ENCODE measurements at places on chromosomes 13 and 19.

GRCh38 chr13:106314417-106314816 lies 221.0 kb downstream of the EFNB2 start:
- DNase-seq, result no peak

- peak; percentile 14 for DNase-seq
These were observed 1.5 kb downstream of the ILF3 start for GRCh38 chr19:10655457-10656312.

GRCh38 chr13:81408647-81409046 lies 1067.7 kb upstream of the SPRY2 start:
- no peak for DNase-seq

DNA sequence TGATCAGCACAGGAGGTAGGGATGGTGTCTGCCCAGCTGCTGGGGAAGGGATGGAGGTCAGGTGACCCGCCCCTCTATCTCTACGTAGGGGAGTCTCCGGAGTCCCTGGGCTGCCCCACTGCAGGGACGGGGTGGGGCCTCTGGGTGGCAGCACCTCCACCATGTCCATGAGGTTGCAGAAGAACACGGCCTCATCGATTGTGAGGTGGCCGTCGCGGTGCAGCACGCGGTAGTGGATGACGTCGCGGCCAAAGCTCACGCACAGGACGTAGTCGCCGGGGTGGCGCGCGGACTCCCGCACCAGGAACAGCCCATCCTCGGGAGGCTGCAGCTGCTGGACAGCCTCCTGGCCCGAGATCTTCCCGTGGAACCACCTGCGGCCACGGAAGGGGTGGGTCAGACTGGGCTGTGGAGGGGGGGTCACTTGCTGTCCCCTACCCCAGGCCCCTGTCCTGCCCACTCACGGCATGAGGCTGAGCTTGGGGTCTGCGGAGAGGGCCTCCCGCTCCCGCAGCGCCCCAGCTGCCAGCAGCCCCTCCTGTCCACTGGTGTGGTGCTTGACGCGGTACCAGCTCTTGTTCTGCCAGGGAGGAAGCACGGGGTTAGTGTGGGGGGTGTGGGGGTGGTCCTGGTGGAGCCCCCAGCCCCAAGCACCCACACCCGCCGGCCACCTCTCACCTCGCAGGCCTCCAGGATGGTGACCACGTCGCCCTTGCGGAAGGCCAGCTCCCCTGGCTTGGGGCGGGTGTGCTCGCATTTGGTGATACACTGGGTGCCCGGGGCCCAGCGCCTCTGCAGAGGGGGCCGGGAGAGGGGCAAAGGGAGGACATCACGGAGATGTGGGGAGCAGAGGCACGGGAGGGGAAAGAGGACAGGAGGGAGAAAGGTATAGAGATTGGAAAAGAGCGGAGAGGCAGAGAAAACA lies 2.3 kb downstream of the MATK start:
- DNase-seq, result no peak

DNA sequence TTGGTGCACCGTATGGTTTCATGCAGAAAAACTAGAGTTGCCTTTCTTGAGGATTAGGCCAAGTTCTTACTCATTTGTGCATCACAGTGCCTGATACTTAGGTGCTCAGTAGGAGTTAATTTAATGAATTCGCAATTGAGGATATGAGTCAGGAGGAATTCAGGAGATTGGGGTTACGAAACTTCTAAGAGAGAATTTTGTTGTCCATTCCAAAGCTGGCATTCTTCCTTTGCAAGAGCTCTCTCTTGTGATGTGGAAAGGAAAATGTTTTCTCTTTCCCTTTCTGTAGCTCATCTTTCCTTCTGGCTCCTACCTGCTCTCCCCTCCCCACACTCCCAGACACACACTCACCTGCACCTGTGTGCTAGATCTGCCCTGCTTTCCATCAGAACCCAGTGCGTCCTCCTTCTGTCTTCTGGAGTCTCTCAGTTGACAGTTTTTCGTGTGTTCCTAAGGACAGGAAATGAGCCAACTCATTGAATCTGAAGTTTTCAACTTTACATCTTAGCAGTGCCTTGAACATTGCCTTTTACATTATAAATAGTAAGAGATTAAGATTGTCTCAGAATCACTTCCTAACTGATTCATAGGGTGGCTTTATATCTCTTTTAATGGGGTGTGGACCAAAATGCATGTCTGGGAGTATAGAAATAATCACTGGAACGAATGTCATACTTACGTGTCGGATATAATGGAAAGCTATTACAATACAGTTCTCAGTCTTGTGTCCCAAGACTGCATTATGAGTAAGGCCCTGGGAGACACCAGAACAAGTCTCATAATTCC lies 19.7 kb upstream of the ERCC5 start:
- no peak for DNase-seq

DNA sequence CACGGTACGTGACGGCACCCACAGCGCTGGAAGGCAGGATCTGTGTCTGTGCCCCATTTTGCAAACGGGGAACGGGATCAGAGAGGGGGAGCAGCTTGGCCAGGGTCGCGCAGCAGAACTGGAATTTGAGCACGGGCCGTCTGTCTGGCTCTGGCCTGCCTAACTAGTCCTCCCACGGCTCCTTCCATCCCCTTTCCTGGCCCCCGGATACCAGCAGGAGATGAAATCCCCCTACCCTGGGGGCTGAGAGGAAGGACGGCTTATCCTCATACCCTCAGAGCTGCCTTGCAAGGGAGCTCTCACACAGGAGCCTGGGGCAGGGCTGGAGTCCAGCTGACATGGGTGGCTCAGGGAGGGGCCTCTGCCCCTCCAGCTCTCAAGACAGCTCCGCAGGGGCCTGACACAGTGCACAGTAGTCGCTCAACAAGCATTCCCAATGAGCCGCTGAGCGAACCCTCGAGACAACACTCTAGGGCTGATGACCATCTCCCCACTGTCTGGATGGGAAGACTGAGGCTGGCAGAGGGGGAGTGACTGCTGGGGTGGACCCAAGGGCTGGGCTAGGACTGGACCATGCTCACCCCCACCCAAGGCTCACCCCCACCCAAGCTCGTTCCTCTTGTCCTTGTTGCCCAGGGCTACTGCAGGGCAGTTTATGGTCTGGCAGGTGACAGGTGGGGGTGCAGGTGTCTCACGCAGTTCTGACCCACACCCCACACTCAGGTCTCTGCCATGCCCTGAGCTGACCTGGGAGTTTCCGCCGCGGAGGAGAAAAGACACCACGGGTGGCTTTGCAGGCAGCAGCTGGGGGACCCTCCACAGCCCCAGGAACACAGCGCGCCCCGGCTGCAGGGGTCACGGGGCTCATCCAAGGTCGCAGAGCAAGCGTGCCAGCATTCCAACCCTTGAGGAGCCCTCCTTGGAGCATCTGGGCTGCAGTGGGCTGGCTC lies 4.0 kb downstream of the ZBTB7A start:
- no peak for DNase-seq

GRCh38 chr13:107450931-107451330 lies 764.4 kb downstream of the LIG4 start:
- no peak for DNase-seq

GRCh38 chr13:21594715-21595545 lies 9.0 kb downstream of the MICU2 start:
- no peak for DNase-seq

GRCh38 chr13:34307607-34308006 lies 489.7 kb downstream of the RFC3 start:
- no peak for DNase-seq

- DNase-seq, result peak; percentile 33
These were observed 67.6 kb upstream of the TDRD3 start for GRCh38 chr13:60329221-60329923.

DNA sequence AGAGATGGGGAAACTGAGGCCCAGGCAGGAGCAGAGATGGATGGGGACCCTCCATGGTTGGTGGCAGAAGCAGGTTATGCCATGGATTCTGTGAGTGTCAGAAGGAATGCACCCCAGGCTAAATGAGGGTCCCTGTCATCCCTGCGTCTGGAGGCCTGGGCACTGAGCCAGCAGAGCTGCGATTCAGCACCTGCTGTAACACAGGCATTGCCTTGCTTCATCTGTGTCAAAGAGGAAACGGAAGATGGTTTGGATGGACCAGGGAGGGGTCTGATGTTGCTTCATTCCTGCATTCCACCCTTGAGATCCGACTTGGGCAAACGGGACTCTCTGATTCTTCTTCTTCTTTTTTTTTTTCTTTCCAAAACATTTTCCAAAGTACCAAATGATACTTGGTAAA lies 1.2 kb downstream of the C5AR1 start:
- DNase-seq, result peak; percentile 62

- DNase-seq, result no peak
These were observed 20.3 kb downstream of the ATP11A start for GRCh38 chr13:112709825-112710783.

GRCh38 chr19:24051516-24051915 lies 35.5 kb upstream of the ZNF254 start:
- no peak for DNase-seq

- DNase-seq, result no peak
These were observed 142.8 kb downstream of the KLF5 start for GRCh38 chr13:73201626-73202025.

DNA sequence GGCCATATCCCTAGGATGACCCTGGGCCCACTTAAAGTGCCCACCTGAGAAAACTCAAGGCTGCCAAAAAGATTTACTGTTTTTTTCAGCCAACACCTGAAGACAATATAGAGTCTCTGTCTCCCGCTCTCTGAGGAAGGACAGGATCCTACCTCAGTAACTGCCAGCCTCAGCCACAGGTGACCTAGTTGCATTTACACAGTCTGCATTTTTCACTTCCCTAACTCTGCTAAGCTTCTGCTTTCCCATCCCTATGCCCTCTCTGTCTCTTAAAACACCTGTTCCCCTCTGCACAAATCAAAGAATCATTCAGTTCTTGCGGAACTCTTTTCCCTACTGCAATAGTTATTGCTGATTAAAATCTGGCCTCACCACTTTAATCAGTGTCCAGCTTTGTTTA lies 609.5 kb downstream of the UQCRFS1 start:
- no peak for DNase-seq

- peak; percentile 29 for DNase-seq
These were observed 750.3 kb downstream of the OLFM4 start for GRCh38 chr13:53778937-53779336.

DNA sequence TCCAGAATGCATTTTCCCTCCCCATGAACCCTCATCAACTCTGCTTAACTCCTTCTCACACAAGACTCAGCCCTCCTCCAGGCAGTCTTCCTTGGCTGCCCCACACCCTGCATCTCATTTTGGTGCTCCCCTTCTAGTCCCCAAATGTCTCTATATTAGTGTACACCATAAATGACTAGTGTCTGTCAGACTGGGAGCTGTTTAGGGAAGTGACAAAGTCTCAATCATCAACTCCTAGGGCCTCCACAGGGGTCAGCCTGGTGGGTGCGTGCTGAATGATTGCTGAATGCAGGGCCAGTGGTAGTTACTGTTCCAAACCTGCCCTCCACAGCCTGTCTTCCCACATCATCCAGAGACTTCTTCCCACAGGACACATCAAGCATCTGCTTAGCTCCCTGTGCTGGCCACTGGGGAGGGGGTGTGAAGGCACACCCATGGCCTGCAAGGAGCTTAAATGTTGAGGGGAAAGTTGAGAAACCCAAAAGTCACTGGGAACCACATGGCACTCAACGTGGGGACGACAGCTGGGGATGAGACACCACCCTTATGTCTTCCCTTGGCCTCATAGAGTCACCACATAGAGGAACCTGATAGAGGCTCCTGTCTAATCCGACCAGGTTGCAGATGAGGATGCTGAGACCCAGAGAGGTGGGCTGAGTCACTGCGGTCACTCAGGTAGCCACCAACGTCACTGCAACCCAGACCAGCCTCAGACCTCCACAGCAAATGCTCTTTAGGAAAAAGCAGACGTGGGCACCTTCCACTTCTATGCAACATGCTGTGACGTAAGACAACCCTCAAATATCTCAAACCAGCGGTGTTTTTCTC lies 79.3 kb upstream of the TM9SF2 start:
- DNase-seq, result no peak

DNA sequence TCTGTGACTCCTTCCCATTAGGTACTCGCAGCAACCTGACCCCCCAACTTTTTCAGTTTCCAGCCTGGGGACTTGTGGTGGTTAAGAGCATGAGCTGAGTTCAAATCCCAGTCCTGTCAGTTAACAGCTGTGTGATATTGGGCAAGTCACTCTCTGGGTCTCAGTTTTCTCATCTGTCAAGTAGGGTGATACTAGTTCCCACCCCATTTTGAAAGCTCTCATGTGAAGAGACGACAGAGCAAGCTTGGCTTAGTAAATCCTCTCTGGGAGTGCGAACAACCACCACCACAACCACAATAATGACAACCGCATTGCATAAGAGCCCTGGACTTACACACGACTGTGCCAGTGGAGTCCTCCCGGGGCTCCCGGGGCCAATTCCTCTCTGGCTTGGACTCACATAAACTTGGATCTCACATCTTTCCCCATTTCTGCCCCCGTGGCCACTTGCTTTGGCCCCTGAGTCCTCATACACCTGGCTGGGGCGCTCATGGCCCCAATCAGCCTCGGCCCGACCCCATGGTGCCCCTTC lies 454 bp downstream of the BLVRB start:
- peak; percentile 21 for DNase-seq

DNA sequence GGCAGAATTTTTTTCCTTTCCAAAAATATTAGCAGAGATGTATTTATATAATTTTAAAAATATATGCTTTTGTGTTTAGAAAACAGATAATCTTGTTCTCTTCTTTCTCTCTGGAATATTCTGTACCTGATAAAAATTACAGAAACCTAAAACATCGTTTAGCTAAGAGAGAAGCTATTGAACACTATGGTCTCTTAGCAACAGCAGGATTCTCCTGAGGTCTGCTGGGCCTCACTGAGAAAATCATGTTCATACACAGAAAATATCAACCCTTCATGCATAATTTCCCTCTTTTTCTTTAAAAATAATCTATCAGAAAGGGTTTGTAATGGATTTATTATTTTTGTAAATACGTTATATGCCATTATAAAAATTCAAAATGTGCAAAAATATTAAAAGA lies 242.2 kb downstream of the DCLK1 start:
- peak; percentile 79 for DNase-seq

DNA sequence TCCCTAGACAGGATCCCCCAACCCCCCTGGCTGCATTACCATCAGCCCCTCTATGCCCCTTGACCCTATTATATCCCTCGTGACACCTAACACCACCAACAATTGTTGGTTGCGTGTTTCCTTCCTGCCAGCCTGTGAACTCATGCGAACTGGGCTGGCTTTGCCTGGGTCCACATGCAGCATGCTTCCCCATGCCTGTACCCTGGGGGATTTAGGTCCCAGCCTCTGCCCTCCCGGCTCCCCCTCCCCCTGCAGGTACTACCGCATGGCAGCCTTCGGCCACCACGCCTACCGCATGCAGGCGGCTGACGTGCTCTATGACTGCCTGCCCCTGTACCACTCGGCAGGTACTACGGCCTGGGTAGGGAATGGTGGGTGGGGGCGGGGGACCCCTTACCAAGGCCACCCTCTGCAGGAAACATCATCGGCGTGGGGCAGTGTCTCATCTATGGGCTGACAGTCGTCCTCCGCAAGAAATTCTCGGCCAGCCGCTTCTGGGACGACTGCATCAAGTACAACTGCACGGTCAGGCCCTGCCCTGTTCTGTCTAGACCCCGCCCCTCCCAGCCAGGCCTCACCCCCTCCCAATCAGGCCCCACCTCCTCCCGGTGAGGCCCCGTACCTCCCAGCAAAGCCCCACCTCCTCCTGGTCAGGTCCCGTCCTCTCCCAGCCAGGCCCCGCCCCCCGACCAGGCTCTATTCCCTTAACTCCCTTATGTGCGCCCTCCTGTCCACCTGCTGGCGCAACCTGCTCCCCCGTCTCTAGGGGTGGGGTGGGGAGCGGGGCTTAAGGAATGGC lies 18.5 kb downstream of the SLC27A1 start:
- no peak for DNase-seq
